MG63 (cell line): ENCODE measurements at places on chromosomes 1 and 21. TPM values are rescaled to one million over a fixed set of nuclear protein-coding genes. Genes with fewer than 3 reads are reported as not detected.
A peak's percentile ranks its signal among the peaks of the same experiment; 100 is the strongest.

GRCh38 chr1:16151196-16151994, 4.5 kb downstream of the EPHA2 start:
- peak; percentile 47 for DNase-seq

DNA sequence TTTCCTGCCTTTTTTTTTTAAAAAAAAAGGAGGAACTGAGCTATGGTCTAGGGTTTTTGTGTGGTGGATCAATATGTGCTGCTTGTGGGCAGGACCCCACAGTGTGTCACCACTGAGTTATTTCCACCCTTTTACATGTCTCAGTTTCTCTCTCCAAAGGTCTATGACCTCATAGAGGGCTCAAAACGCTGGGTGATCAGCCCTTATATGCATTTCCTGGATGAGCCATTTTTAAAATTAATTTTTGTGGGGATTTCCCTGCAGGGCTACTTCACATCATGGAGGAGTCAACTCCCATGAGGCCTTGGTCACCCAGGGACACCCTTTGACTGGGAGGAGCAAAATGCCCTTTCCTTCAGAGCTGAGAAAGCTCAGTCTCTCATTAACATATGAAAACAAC, 20.7 kb upstream of the HAO2 start:
- no peak for DNase-seq

GRCh38 chr1:165531021-165531420, 12.8 kb upstream of the LRRC52 start:
- DNase-seq = no peak

LRRIQ3 gene
- total RNA-seq = 0.12 and 0.16 TPM in 2 replicates

PLPP3 gene
- 24.3 and 25.7 TPM in 2 replicates for total RNA-seq

RHBDL2 gene
- total RNA-seq = 0.59 TPM in 1 of 2 replicates, not detected in the other
